ENCODE measurements at places on chromosomes 16 and 17.

DNA sequence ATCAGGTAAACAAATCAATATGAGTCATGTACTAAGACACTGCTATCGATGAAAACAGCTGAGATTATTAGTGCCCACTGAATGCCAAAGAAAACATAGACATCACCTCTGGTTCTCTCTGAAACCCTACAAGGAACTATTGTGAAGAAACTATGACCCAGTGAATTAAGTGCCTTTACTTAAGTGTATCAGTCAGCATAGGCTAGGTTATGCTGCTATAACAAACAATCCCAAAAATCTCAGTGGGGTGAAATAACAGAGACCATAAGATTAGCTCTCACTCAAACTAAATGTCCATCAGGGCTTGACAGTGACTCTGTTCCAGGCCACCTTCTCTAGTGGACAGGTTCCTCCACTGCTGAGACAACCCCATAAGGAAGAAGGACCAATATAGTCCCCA lies 57.7 kb upstream of the KDM8 start:
- DNase-seq: no peak

GRCh38 chr17:32386844-32387243 lies 36.9 kb downstream of the ZNF207 start:
- DNase-seq: no peak

GRCh38 chr16:81130126-81130525 lies 33.9 kb upstream of the GCSH start:
- DNase-seq: no peak

DNA sequence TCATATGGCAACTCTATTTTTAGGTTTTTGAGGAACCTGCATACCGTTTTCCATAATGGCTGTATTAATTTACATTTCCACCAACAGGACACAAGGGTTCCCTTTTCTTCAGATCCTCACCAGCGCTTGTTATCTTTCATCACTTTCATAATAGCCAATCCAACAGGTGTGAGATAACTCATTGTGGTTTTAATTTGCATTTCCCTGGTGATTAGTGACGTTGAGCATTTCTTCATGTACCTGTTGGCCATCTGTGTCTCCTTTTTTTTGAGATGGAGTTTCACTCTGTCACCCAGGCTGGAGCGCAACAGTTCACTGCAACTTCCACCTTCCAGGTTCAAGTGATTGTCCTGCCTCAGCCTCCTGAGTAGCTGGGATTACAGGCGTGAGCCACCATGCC lies 36.2 kb upstream of the ABCC3 start:
- no peak for DNase-seq

DNA sequence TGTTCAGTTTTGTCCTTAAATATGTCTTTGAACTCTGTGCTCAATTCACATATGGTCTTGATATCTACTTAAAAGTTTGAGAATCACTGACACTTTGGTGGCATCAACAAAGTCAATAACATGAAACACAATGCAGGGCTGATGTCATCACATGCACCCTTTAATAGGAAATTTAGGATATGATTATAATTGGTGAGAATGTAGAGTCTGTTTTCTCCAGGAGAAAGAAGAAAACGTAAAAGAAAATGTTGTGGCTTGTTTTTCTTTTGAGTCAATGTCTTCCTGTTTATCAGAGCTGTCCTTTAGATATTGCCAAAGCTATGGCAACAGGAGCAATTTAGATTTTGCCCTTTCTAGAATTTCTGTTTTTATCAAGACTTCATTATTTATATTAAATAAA lies 396.9 kb downstream of the CDH13 start:
- DNase-seq: no peak

DNA sequence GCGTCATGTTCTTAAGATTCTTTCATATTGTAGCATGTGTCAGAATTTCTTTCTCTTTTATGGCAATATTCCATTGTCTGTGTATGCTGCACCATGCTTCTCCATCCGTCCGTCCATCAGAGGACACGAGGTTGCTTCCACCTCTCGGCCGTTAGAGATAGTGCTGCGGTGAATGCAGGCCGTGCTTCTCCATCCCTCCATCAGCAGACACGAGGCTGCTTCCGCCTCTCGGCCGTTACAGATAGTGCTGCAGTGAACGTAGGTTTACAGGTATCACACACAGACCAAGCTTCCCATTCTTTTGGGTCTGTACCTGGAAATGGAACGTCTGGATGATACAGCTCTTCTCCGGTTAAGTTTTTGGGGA lies 113.5 kb downstream of the CMIP start:
- no peak for DNase-seq

DNA sequence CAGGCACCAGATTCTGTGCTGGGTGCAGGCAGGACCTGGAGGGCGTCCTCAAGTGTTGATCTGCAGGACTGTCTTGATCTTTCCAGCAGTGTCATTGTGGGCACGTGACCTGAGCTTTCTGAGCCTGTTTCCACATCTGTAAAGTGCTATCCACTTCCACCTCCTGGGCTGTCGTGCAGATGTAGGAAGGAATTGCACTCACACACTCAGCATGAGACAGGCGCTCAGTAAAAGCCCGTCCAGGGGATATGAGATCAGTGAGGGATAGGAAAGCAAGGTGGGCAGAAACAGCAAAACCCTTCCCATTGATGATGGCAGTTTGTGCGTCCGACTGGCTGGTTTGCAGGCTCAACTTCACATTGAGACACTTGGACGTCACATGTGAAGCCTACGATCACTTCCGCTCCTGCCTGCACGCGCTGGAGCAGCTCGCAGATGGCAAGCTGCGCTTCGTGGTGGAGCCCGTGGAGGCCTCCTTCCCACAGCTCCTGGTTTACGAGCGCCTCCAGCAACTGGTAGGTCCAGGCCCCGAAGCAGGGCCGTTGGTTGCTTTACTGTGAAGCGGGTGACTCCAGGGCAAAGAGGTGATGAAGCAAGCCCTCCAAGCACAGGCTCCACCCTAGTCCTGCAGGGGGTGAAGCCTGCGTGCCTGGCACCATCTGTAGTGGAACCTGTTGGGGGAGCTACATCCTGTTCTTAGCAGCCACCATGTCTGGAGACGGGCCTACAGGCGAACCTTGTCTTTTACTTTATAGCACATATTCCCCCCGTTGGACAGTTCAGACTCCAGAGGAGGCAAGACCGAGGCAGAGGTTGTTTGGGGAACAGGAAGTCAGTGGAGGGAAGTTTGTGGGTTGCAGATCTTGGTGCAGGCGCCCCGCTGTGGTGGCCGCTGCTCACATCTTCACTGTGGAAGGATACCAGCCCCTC lies 23.0 kb downstream of the METTL22 start:
- no peak for DNase-seq

All from activated T-cell treated with anti-CD3 and anti-CD28 coated beads for 4 hours (primary cell).